ENCODE measurements at places on chromosomes 5 and 9.

DNA sequence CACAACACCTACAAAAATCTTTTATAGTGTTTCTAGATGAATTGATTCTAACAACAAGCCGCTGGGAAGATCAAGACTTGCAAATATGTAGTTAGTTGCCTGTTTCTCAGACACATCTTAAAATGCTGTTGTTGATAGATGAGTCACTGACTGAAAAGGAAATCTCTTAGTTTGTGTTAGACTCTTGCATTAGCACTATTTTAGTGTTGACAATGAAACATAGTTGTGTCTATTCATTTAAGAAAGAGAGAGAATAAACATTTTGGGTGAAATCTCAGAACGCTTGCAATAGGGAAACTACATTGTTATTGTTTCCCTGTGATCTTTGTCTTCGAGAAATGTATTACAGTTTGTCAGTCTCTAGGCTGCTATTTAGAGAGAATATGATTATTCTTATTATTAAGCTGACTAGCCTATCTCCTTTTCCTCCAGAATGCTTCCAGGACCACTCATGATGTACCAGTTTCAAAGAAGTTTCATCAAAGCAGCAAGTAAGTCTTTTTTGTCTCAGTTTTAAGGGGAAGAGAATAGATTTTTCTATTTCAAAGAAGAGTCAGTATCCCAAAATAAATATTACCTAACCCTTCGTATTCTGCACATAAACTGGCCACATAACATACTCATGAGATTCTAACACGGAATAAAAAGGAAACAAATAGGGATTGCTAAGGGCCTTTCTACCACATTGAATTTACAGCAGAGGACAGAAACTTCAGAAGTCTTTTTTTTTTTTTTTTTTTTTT lies 285.6 kb downstream of the ARHGAP26 start:
- no peak for DNase-seq

GRCh38 chr9:76373173-76373783 lies 20.9 kb downstream of the RFK start:
- no peak for DNase-seq

GRCh38 chr5:146091881-146092280 lies 13.5 kb downstream of the PLAC8L1 start:
- no peak for DNase-seq

GRCh38 chr5:163377982-163378381 lies 59.4 kb upstream of the CCNG1 start:
- DNase-seq = no peak

- no peak for DNase-seq
Measured at GRCh38 chr9:110214090-110214489, 6.1 kb upstream of the C9orf152 start.

- DNase-seq = no peak
Measured at GRCh38 chr9:40927851-40928802, 200.4 kb downstream of the FOXD4L6 start.

DNA sequence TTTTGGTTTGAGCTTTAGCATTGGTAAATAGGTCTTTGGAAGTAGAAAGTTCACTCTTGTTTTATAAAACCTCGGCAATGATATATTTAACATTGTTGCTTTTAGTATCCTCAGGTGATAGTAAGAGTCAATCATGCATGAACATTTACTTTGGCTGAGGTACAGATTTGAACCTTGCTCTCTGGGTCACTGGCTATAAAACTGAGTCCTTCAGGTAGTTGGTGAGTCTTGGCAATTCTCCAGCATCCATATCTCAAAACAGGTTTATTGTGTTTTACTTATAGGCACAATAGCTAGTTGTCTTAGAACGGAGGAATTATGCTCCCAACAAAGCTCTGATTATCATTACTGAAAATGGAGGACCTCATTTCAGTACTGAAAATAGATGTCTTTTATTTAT lies 75.1 kb downstream of the MAT2B start:
- DNase-seq = no peak

- no peak for DNase-seq
Measured at GRCh38 chr5:73355108-73355507, 93.5 kb downstream of the FOXD1 start.

- DNase-seq = no peak
Measured at GRCh38 chr5:123987956-123988355, 476.0 kb downstream of the CSNK1G3 start.

DNA sequence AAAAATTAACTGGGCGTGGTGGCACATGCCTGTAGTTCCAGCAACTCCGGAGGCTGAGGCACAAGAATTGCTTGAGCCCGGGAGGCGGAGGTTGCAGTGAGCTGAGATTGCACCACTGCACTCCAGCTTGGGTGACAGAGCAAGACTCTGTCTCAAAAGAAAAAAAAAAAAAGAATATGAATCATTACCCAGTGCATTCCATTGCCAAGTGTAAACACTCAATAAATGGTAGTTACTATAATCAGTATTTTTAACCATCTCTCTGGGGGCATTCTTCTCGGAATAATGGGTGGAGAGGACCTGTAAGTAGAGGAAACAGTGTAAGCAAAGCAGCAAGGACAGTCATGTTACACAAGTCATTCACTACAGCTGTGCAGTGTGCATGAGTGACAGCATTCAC lies 13.8 kb upstream of the RANBP17 start:
- no peak for DNase-seq

GRCh38 chr9:99341686-99342085 lies 119.6 kb downstream of the SEC61B start:
- DNase-seq = no peak

GRCh38 chr5:37208883-37209797 lies 40.0 kb downstream of the CPLANE1 start:
- DNase-seq = no peak

DNA sequence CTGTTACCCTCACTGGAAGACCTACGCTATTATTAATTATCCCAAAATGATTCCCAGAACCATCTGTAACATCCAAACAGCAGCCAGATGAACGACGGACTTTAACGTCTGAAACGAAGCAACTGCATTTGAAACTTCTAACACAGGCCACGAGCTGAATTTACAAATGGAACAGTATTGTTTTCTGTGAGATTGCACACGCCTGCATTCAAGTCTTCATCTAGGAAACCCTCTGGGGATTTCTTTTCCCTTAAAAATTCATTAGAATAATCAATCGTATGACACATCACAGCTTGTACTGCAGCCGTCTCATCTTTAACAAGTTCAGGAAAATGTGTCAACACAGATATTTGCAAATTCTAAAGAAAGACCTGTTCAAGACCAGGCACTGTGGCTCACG lies 80.2 kb downstream of the MYO10 start:
- no peak for DNase-seq

DNA sequence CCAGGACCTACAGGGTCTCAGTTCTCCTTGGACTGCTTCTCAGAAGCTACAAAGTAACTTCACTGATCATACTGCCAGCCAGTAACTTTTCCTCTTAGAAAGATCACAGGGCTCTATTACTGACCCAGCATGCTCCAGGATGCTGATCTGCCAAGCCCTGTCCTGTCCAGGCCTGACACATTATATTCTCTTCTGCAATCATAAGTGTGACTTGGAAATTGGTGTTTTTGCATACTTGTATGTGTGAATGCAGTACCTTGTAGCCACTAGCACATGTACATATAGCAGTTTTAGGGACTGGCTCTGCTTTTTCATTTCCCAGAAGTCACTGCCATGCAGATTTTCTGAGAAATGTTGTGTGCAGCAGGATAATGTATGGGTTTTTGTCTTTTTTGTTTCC lies 40.1 kb upstream of the CCNH start:
- no peak for DNase-seq

GRCh38 chr9:71725590-71726338 lies 42.5 kb downstream of the CEMIP2 start:
- no peak for DNase-seq

GRCh38 chr5:171525085-171525484 lies 105.6 kb downstream of the FGF18 start:
- DNase-seq = no peak

DNA sequence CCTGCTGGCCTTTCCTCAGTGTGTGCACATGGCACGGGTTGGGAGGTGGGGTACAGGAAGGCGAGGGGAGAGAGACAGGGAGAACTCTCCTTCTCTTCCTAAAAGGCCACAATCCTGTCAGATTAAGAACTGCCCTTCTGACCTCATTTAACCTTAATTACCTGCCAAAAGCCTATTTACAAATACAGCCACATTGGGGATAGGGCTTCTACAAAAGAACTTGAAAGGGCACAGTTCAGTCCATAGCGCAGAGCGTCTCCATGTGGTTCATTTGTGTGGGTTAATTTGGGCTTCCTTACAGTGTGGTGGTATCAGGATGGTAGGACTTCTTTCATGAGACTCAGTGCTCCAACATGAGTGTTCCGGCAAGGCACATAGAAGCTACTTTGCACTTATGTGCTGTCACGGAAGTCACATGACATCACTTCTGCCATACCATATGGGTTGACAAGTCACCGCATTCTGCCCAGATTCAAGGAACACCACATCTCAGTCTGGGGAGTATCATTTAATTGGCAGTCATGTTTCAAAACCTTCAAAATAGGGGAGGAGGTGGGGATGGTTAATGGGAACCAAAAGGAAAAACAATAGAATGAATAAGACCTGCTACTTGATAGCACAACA lies 46.8 kb downstream of the NLN start:
- DNase-seq = no peak

- DNase-seq = no peak
Measured at GRCh38 chr5:91264311-91265051, 118.6 kb downstream of the ARRDC3 start.

- no peak for DNase-seq
Measured at GRCh38 chr9:114685951-114686350, 4.0 kb upstream of the TEX48 start.

GRCh38 chr5:9663891-9664290 lies 33.7 kb upstream of the TAS2R1 start:
- DNase-seq = no peak

GRCh38 chr9:137813167-137813566 lies 64.4 kb upstream of the CACNA1B start:
- DNase-seq = no peak

DNA sequence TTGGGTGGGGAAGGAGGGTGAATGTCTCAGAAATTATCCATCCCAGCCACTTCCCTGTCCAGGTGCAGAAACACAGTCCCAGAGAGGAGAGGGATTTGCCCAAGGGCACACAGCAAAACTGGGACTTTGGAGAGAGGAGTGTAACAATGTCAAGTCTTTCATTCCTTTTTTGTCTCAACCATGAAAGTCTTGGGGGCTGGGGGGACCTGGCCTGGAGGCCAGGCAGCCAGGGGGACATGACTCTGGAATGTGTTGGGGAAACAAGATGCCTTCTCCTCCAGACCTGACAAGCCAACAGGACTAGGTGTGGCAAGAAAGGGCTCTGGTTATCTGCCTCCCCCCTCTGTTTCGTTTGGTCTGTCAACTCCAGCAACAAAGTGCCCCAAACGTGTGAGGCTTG lies 13.9 kb upstream of the HAND1 start:
- DNase-seq = no peak

- DNase-seq = no peak
Measured at GRCh38 chr9:120344230-120344629, 235.7 kb downstream of the CDK5RAP2 start.

DNA sequence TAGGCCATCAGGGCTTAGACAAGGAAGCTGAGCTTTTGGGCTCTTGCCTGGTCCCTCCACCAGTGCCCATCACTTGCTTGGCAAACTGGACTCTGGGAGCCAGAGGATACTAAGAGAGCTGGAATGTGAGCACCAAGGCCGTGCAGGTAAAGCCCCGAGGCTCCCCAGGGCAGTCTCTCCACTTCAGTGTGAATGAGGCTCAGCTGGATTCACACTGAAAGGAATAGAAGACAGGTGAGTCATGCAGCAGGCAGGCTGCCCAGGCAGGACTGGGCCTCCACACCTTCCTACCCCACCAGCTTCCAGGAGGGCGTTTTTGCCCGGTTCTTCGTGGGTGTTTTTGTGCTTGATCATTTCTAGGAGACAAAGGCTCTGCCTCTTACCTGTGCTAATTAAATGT lies 7.3 kb upstream of the CTSV start:
- no peak for DNase-seq

DNA sequence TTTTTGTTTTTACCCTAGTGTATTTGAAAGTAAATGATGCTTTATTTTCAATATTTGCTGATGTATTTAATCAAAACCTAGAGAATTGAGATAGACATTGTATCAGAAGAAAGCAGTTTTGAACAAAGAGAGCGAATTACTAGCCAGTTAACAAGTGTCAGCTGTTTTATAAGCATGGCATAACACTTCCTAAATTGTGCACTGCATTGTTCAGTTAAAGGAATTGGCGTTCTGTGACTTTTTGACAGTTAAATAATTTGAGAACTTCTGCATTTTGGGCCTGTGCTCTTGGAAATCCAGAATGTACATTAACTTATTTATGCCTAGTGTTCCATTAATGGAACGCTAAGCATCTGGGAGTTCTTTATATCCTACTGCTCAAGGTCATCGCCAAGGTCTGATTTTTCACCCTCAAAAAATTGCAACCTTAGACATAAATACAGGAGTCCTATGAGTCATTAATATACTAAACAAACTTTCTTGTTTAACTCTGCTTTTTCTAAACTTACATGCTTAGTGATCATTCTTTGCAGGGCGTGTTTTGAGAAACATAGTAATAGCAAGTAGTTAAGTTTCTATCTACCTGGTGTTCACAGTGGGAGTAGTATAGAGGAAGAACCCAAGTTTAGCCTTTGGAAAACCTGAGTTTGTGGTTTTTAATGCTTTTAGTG lies 31.1 kb downstream of the RASA1 start:
- no peak for DNase-seq

GRCh38 chr5:161765611-161766010 lies 80.1 kb downstream of the GABRA6 start:
- DNase-seq = no peak

GRCh38 chr5:67942421-67942820 lies 273.1 kb upstream of the PIK3R1 start:
- no peak for DNase-seq
